NCI-H82 (cell line): ENCODE measurements at places on chromosomes 7 and 10.
A peak's percentile ranks its signal among the peaks of the same experiment; 100 is the strongest.

DNA sequence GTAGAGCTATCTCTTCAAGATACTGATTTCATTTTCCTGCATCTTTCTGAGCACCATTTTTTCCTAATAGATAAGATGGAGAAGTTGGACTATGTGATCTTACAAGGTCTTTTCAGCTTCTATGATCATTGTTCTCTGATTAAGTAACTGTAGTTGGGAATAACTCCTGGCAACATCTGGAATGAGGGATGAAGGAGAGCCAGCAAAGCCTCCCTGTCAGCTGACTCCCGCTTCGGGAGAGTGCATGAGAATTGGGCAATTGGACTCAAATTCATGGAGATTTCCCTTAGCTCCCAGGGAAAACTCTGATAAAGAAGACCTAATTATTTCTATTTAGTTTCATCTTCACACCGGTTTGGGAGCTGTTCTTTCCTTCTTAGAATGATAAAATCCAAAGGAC, 146.1 kb downstream of the CCDC71L start:
- DNase-seq = no peak

- DNase-seq = no peak
Observed at GRCh38 chr10:94288361-94289101, 74.2 kb downstream of the NOC3L start.

GRCh38 chr10:62671104-62671503, 133.4 kb upstream of the ADO start:
- DNase-seq = no peak

DNA sequence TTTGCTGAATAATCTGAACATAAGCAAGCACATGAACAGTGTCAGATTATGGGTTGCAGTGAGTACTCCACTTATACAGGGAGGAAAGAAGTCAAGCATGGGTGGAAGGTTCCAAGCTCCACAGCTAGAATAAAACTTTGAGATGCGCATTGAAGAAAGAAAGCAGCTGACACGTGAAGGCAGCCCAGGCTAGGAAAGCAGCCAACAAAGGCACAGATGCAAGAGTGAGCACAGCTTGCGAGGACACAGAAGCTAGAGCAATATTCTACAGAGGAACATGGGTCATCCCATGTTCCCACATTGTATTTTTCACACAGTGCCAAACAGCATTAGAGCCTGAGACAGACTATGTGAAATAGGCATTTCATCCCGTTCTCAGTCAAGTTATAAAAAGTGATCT, 194.6 kb upstream of the TBX20 start:
- DNase-seq = no peak

- no peak for DNase-seq
Observed at GRCh38 chr10:78514459-78514858, 480.8 kb downstream of the RPS24 start.

DNA sequence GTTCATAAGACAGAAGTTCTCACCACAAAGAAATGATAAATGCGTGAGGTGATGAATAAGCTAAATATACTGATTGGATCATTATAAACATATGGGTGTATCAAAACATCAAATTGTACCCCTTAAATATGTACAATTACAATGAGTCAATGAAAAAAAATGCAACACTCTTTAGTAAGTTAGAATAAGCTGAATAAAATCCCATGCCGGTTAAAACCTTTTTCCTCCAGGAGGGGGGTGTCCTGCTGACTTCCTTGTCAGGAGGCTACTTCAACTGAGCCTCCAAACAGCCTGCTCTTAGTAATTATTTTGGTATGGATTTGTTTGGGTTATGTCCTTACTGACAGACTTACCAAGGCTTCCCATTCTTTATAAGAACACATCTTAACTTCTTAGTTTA, 649.1 kb downstream of the INHBA start:
- no peak for DNase-seq

GRCh38 chr10:86357676-86358075, 8.9 kb downstream of the GRID1 start:
- DNase-seq = no peak

DNA sequence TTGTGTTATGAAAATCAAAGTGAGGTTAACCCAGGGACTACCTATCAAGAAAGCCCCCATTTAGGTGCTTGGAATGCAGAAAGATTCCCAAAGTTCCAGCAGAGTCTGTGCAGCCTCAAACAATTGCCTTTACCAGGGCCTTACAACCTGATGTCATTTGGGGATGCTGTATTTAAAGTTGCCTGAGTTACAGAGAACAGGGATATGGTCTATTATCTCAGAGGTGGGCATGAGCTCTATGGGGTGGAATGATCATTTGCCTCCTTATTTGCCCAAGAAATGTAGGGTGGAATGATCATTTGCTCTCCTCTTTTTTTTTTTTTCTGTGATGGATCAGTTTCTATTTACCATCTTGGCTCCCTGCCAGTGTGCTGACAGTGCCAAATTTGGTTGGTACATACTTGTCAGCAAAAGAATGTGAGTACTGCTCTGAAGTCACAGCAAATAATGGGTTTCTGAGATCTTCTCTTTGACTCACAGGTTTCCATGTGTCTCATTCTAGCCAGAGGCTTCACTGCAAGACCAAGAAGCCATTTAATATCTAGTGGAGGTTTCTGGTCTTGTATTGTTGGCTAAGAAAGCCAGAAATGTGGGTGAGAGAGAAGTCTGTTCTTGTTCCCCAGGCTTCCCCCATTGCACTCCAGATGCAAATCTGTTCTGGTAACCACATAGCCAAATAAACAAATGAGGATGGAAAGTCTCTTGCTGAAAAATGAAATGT, 45.5 kb upstream of the ZNRF2 start:
- DNase-seq = peak; percentile 11
